ENCODE measurements at places on chromosomes 5 and 9.

GRCh38 chr9:105150991-105151685 is 93.3 kb upstream of the SLC44A1 start:
- DNase-seq, result no peak

GRCh38 chr5:2027790-2028189 is 145.1 kb upstream of the IRX4 start:
- no peak for DNase-seq

- no peak for DNase-seq
Measured at GRCh38 chr9:20925256-20926045, 106.0 kb downstream of the HACD4 start.

DNA sequence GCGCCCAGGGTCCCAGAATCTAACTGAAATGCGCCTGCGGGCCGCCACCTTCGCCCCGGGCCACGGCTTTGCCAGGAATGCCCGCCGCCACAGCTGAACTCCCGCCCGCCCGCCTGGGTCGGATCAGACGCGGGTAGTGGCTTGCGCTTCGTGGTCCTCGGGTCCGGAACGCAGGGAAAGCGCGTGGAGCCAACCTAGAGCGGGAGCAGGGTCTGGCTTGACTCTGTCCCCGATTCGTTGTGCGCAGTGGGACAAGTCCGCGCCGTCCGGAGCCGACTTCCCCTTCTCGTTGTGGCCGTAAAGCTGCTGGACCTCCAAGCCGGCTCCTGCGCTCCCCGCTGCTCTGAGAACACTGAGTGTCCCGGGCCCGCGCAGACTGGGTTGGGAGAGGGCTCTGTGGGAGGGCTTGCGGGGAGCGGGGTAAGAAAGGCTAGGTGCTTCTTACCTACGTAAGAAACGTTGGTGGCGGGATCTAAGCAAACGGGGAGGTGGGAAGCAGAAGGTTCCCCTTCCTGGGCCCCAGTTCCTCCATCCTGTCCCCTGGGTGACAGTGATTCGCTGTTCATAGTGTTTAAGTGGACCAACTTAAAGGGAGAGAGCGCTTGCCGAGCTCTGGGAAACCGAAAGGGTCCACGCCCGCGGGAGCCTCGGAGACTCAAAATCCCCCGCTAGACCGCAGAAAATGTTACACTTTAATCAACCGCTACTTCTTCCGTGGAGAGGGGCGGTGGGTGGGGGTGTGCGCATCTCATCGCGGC is 4.4 kb upstream of the FOXE1 start:
- DNase-seq, result no peak

- DNase-seq, result no peak
Measured at GRCh38 chr9:69172895-69173294, 1.2 kb upstream of the TJP2 start.

DNA sequence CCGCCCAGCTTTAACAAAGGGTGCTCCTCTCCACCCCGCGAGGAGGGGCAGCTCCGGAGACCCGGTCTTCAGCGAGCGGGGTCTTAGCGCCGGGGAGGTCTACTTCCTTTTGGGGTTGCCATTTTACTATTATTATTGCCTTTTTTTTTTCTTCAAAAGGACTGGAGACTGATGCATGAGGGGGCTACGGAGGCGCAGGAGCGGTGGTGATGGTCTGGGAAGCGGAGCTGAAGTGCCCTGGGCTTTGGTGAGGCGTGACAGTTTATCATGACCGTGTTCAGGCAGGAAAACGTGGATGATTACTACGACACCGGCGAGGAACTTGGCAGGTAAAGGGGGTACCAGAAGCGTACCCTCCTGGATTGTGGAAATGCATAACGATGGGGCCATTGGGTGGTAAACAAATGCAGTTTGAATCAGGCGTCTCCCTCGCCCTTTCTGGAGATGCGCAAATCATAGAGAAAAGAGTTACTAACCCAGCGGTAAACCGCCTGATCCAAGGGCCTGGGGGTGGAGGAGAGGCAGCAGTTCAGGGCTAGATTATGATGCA is 1.2 kb downstream of the DAPK1 start:
- DNase-seq, result no peak

DNA sequence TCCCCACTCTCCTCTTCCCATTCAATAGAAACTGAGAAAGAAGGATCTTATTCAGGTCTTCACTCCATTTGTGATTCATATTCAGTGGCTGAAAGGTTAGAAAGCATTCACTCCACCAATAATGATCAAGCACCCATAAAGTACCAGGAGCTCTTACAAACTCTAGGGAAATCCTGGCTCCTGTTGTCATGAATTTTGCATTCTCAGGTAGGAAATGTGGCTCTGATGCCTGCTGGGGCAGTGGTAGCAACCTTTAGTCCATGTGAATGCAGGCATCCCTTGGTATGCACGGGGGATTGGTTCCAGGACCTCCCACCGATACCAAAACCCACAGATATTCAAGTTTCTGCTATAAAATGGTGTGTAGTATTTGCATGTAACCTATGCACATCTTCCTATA is 3.6 kb upstream of the RORB start:
- no peak for DNase-seq

DNA sequence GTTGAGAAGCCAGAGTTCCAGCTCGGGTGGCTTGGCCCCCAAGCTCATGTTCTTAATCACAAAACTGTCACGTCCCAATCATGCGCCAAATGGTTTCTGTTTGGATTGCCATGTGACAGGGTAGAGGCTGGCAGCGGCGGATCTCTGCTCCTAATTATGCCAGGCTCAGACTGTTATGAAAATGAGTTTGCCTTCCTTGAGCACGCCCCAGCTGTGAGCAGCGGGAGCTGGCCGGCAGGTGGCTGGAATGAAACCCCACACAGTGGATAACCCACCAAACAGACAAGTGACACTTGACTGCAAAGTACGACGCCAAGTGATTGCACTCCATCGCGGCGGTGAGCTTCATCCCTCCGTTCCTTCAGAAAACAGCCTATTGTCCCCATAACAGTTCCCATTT is 75.4 kb downstream of the CFAP77 start:
- DNase-seq, result no peak

- peak; percentile 38 for DNase-seq
Measured at GRCh38 chr5:32443541-32444430, 754 bp downstream of the ZFR start.

- no peak for DNase-seq
Measured at GRCh38 chr9:111039231-111039906, 1.1 kb upstream of the LPAR1 start.

DNA sequence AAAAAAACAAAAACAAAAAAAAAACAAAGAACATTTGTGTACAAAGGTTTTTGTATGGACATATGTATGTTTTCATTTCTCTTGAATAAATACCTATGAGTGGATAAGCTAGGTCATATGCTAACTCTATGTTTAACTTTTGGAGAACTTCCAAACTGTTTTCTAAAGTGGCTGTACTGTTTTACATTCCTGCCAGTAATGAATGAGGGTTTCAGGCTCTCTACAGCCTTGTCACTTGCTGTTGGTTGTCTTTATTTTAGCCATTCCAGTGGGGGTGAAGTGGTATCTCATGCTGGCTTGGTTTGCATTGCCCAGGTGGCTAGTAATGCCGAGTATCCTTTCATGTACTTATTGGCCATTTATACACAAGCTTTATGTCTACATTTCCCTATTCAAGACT is 9.1 kb upstream of the TRIO start:
- no peak for DNase-seq

DNA sequence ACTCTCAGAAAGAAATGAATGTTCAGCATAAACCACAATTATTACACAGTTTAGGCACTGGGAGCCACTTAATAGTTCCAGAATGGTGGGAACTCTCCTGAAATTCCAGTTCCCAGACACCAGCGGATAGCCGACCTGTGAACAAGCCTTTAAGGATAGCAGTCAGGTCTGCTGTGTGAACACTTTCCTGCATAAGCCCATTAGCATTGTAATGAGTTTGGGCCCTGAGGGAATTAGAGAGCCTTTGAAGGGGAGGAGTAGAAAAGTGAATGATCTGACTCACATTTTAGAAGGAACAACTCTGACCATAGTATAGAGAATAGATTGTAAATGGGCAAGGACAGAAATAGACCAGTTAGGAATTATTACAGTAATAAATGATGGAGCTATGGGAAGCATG is 189.1 kb downstream of the ADGRV1 start:
- no peak for DNase-seq

- DNase-seq, result no peak
Measured at GRCh38 chr5:80711216-80711615, 56.4 kb upstream of the DHFR start.
